ENCODE measurements at places on chromosomes 5 and 9.

GRCh38 chr5:80177236-80177635 is 78.6 kb downstream of the SERINC5 start:
- no peak for DNase-seq

DNA sequence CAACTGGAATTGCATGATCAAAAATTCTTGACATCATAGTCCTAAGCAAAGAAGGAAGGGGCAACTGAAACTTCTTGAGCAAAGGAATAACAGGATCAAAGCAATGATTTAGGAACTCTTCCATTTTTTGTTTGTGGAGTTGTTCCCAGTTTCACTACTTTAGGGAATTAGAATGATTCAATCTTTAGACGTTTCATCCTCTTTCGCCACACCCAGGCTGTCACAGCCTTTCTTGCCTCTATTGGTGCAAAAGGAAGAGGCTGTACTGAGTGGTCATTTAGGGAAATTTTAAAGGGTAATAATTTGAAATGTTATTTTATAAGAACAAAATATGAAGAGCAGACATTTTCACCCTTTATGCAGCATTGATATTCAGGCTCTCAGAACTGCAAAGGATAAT is 1026.0 kb upstream of the ARRDC3 start:
- no peak for DNase-seq

DNA sequence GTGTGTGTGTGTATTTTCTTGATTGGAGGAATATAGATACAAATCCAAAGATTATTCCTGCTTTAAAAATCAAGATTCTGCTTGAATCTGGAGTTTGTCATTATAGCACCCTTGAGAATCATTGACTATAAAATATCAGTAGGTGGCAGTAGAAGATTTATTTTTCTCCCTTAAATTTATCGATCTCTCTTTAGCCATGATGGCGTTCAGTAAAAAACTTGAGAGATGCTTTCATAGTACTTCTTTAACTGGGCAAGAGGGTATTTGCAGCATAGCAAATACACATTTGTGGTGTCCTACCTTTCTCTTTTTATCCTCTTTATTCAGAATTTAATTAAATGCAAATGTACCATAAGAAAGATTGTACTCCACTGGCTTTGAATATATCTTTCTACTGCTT is 307.7 kb downstream of the ADGRV1 start:
- peak; percentile 37 for DNase-seq

DNA sequence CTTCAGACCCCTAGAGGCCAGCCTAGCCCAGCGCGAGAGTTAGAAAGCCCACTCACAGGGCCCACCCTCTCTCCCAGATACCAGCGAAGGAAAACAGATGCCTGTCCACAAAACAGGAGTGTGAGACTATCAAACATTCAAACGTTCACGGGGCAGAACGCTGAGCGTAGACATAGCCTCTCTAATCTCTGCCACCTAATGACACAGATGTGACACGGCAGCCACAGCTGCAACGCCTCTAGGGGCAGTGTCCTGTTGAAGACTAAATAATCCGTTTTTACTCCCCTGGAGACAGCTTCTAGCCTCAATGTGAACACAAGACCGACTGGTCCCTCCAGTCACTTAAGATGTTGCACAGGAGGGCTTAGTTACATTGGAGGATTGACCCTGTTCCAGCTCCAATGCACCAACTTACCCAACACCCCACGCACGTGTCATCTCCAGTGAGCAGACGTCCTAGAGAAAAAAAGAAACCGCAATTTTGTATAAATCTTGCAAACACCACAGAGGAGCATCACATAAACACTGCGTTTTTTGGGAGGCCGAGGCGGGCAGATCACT is 14.3 kb downstream of the DIPK1B start:
- no peak for DNase-seq

GRCh38 chr9:78267889-78268288 is 29.0 kb upstream of the PSAT1 start:
- DNase-seq: no peak

DNA sequence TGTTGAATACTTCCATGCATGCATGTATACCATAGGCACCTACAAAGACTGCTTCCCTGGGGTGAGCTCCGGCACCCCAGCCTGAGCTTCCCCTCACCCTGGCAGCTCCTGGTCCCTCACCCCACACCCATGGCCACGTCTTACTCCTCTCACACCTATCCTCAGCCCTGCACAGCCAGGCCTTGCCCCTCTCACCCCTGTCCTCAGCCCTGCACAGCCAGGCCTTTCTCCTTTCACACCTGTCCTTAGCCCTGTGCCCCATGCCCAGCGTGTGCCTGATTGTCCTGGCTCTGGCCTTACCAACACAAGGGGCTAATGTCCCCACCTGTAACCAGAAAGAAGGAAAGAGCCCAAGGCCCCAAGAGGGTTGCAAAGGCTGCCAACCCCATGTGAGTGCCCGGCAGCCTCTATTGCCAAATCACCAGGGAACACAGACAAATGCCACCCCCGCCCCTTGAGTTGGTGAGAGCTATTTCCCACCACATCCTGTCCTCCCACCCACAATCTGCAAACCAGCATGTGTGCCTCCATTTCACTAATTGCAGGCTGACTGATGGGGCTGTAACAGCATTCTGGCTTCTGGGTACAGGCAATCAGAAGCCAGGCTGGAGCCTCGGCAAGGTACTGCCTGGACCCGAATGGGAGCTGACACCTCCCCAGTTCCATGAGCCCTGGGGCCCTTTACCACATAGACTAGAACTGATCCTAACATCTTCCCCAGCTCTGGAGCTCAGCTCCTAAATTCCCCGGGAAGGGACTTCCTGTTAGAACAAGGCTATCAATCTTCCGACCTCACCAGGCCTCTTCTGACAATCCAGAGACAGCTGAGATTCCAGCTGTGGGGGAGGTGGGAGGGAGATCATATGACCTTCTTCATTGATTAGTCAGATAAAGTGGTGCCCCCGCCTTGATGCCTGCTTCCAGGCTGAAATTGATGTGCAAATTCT is 78.2 kb downstream of the FAM114A2 start:
- DNase-seq: no peak

DNA sequence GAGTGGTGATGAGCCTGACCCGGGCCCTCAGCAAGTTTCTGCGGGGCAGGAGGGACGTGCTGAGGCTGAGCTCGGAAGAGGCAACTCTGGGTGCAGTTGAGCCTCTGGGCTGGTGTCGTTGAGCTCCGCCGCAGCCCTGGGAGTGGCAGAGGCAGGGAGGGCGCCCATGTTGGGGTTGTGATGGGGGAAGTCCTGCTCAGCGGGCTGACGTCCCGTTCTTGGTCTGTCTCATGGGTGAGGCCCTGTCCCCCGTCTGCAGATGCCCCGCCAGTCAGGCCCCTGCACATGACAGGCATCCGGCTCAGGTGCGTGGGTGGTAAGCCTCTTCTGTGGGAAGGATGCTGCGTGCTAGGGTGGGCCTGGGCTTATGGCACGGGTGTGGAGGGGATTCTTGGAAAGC is 64.3 kb downstream of the RXRA start:
- no peak for DNase-seq

- no peak for DNase-seq
Observed at GRCh38 chr5:33212900-33213299, 227.9 kb upstream of the TARS1 start.

DNA sequence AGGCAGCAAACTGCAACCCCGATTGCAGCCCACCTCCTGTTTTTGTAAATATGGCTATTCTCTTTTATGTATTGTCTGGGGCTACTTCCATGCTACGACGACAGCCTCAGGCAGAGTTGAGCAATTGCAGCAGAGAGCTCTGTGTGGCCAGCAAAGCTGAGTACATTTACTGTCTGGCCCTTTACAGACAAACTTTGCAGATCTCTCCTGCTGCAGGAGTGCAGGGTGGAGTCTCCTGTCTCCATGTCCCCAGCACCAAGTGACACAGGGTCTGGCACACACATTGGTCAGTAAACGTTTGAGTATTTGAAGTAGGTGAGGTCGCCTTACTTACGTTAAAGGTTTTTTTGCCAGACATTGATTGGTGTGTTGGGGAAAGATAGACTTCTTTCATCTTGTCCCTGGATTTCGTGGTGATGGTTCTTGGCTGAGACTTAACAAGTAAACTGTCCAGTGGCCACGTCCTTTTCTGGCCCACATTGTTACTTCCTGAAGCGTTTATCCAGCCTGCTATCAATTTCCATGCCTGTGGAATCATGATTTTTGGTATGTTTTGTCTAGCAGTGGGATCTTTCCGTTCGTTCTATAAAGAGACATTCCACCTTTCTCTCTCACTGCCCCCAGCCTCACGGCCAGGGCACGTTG is 27.2 kb downstream of the PRRC2B start:
- DNase-seq: no peak

- no peak for DNase-seq
Observed at GRCh38 chr9:27784847-27785713, 211.8 kb upstream of the C9orf72 start.

- no peak for DNase-seq
Observed at GRCh38 chr9:110443146-110443865, 105.6 kb upstream of the TXNDC8 start.

DNA sequence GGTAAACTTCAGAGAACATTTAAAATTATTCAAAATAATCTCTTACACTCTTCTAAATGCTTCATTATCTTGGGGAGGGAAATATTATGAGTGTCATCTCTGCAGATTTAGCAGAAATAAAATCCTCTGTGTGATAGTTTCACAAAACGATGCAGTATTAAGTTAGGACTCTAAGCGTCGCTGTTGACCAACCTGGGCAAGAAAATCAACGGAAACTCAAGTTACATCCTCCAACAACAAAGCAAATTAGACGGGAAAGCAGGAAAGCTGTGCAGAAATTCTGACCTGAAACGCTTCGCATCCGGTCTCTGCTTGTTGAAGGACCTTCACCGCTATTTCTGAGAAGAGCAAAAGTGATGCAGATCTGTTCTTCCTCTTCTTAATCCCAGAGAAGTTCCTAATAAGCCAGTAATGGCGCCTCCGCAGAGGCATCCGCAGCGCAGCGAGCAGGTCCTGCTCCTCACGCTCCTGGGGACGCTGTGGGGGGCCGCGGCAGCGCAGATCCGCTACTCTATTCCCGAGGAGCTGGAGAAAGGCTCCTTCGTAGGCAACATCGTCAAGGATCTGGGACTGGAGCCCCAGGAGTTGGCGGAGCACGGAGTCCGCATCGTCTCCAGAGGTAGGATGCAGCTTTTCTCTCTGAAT is at the start of gene PCDHGA6:
Gene PCDHGA6, plus strand, starts transcription at position 219 of the 645 bp plus-strand sequence. Its CDS starts 193 bp downstream, at position 412.
- DNase-seq: no peak

DNA sequence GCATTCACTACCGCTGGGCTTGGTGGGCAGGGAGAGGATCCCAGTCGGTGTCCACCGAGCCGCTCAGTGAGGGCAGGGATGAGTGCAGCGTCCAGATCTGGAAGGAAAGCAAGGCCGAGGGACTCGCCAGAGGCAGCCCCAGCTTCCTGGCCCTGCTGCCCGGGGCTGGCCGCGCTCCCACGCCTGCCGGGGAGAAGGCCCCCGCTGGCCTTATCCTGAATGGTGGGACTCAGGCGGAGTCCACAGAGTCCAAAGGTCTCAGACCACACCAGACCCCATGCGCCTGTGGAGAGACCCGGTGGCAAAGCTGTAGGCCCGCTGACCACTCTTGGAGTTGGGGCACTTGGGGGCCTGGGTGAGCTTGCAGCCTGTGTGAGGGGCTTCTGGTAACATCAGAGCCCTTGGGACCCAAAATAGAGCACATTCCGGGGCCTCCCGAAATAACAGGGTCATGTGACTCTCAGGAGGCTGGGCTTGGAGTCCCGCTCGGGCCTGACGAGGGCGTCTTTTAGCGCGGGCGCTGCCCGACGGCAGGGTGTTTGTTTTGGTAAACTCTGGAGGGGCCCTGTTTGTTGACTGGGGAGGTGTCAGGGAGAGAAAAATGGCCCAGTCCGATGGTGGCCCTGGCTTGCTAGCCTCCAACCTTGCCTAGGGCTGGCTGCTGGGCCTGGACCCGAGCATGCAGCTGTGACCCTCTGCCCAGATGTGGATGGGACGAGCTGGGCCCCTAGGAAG is 2.8 kb downstream of the RXRA start:
- DNase-seq: no peak
